ENCODE measurements at places on chromosomes 7 and 10. TPM values are rescaled to one million over a fixed set of nuclear protein-coding genes. Genes with fewer than 3 reads are reported as not detected.

CYP3A7 gene
- not detected for total RNA-seq

ACTR3C gene
- total RNA-seq, result not detected

FEZF1 gene
- total RNA-seq, result not detected

SUN3 gene
- total RNA-seq, result not detected

CLCN1 gene
- total RNA-seq, result not detected

CAV1 gene
- total RNA-seq, result 453 TPM

PPP1R9A gene
- total RNA-seq, result 4.9 TPM
